ENCODE measurements at places on chromosomes 1 and 21.

GRCh38 chr21:44539991-44540666, at the start of gene KRTAP10-1:
TSS of gene KRTAP10-1 (minus strand) at chr21:44540195. CDS start at chr21:44540150, 45 bp downstream.
- peak; percentile 13 for DNase-seq

DNA sequence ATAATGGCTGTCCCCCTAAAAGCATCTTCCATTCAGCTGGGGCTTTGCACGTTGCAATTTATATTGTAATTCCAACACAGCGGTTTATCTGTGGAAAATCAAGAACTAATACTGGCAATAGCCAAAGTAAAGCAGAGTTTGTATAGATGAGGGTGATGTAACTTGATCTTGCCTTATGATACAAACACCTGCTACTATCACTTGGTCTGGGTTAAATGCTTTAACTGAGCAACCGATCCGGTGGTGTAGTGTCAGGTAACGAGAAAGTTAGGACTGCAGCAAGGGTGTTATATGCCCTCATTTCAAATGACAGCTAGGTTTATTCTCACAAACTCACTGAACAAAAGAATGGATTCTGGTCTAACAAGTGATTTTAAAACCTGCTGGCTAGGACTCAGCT, 47.3 kb upstream of the PLPPR4 start:
- no peak for DNase-seq

DNA sequence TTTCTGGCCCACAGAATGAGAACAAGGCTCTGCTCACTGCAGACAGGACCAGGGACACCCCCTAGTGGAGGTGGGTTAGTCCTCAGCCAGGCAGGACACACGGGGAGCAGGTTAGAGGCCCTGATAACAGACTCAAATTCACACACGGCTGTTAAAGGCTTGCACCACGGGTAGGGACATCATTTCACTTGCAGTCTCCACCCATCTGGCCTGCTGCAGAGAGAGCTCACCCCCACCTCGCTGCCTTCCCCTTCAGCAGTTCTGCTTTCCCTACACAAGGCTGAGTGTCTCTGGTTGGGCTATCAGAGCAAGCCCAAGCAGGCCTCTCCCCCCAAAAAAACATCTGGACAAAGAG, 20.6 kb downstream of the MEF2D start:
- no peak for DNase-seq

GRCh38 chr21:17789656-17790055, 29.5 kb downstream of the C21orf91 start:
- no peak for DNase-seq

DNA sequence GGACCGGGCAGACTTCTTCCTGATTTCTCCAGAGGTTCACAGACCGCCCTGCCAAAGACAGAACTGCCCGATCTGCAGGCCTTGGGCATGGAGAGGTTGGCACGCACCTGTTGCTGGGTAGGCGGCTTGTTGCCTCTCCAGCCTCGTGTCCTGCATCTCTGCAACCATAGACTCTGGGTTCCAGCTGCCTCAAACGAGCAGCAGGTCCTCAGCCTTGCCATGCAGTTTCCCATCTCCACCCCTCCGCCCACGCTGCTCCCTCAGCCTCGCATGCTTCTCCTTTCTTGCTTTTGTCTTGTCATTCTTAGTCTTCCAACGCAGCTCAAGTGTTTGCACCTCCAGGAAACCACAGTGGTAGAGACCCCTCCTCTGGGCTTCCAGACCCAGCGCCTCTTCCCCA, 126.2 kb downstream of the LACTBL1 start:
- DNase-seq, result no peak

- no peak for DNase-seq
These were observed 19.9 kb downstream of the FOXO6 start for GRCh38 chr1:41380979-41381691.

GRCh38 chr1:192167011-192167410, 8.7 kb downstream of the RGS18 start:
- DNase-seq, result no peak

- peak; percentile 68 for DNase-seq
These were observed 29.7 kb upstream of the KIRREL1 start for GRCh38 chr1:157963713-157964112.

Measured in liver (tissue), 10 donors.